ENCODE measurements at places on chromosomes 1 and 21.

- no peak for DNase-seq
Observed at GRCh38 chr1:87702455-87702854, 373.8 kb downstream of the LMO4 start.

DNA sequence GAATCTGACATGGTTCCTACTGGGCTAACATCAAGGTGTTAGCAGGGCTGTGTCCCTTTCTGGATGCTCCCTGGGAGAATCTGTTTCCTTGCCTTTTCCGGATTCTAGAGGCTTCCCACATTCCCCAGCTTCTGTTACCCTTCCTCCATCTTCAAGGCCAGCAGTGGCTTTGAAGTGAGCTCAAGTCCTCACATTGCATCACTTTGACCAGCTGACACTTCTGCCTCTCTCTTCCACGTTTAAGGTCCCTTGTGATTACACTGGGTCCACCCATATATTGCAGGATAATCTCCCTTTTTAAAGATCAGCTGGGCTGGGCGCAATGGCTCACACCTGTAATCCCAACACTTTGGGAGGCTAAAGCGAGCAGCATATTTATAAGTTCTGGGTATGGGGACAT lies 33.1 kb downstream of the CNST start:
- DNase-seq, result no peak

- no peak for DNase-seq
Observed at GRCh38 chr1:228029281-228029680, 22.5 kb downstream of the WNT3A start.

- DNase-seq, result no peak
Observed at GRCh38 chr1:99851850-99852454, 1.8 kb downstream of the AGL start.

DNA sequence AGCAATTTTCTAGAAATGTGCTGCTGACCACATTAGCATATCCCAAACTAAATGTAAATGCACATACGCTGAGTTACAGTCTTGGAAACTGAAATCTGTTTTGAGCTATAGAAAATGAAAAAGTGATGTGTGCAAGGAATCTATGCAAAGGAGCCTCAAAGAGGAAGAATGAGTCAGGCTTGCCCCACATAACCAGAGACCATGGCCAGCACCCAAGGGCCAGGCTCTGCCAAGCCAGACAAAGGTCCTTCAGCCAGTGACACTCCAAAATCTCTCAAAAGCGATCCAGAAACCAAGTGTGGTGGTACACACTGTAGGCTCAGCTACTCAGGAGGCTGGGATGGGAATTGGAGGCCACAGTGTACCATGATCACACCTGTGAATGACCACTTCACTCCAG lies 195.2 kb downstream of the TOMM20 start:
- no peak for DNase-seq

DNA sequence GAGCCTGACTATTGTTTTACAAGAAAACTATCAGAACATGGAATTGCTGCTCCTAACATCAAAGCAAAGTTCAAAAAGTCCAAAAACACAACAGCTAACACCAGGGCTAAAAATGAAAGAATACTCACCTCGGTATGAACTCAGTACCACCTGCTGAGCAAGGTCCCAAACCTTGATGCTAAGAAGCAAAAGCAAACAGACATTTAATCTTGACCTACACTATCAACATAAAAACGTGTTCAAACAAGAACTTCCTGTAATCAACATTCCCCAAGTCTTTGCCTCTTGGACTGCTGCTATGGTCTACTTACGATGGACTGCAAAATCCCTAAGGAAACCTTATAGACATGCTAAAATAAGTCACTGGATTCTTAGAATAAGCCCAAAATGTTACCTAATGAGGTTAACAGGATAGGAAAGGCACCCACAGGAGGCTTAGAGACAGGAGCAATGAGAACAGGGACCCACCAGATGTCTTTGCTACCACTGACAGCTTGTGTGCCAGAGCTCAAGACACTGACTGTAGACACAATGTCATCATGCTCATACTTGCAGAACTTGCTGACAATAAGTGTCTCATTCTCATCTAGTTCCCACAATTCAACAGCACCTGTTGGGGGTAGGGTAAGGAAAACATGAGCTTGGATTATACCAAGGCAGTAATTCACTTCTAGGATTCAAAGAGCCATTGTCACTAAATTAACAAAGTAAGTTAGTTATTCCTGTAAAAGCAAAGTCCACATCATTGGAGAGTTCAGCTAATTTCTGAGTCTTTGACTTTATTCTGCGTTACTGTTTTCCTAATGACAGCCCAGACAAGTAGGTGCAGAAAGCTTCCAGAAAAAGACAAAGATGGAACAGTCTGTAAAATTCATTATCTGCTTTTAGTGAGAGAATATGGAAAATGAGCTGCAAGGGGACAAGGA lies 1.8 kb downstream of the WDR77 start:
- DNase-seq, result no peak

DNA sequence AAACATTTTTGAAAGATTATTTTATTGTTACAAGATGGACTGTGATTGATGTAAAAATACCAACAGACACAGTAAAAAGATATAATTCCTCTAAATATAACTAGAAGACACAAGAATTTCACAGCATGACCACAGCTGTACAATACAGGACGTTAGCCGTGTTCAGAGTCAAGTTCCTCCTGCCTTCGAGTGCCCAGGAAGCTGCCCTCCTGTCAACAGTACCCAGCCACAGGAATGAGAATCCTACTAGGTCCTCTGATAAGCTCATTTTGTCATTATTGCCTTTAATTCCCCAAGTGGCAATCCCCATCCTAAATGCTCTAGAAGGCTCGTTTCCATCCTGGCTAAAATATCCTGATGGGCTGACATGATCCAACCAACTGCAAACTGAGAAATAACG lies 16.4 kb upstream of the CAPN2 start:
- DNase-seq, result no peak

DNA sequence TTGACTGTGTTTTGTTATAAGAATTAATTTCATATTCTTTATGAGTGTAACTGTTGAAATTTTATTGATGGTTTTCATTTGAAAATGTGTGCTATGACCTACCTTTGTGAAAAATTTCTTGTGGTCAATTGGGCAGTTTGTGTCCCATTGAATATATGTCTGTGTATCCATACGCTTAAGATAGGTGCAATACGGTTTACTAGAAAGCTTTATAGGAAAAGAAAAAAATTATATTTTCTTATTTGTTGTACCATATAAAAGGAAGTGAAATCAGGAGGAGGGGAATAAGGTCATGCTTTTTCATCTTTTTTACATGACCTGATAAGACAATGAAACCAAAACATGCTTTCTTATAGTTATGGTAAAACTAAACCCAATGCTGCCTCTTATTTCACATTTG lies 807.7 kb downstream of the USP25 start:
- no peak for DNase-seq

DNA sequence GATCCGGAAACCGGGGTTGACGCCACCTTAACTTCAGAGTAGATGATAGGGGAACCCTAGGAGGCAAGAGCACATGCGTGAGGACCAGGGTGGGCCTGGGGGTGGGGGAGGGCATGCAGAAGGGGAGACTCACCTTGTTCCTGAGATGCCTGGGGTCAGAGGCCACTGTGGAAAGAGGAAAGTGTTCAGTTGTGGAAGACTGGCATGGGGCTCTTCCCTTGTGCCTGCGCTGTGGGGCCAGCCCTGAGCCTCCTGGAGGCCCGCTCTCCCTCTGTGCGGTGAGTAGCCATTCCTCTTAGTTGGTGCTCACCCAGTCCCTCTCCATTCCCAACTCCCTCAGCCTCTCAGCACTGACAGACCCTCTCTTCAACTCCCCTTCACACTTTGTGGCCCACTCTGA lies 36.6 kb downstream of the FCRL5 start:
- no peak for DNase-seq

- no peak for DNase-seq
Observed at GRCh38 chr1:86542631-86543030, 4.2 kb upstream of the CLCA4 start.

GRCh38 chr1:229689273-229689672 lies 63.2 kb downstream of the URB2 start:
- no peak for DNase-seq

GRCh38 chr1:65330822-65331221 lies 21.5 kb downstream of the DNAJC6 start:
- DNase-seq, result no peak

- DNase-seq, result no peak
Observed at GRCh38 chr1:41656068-41656467, 171.6 kb upstream of the EDN2 start.

DNA sequence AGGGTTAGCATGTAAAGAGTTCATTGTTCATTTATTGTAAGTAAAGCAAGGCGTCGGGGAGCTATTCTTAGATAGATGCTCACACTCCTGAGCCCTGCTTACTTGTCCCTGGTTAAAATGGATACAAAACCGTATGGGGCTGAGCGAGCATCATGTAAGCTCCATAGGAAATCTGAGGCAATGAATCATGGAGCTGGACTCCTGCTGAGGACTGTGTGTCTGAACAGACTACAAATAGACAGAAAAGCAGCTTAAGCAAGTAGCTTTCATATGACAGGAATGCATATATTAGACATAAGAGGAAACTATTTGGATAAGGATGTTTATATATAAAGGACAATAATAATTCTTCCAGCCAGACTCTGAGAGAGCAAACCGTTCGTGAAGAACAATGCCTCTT lies 604.9 kb upstream of the PTBP2 start:
- DNase-seq, result no peak

DNA sequence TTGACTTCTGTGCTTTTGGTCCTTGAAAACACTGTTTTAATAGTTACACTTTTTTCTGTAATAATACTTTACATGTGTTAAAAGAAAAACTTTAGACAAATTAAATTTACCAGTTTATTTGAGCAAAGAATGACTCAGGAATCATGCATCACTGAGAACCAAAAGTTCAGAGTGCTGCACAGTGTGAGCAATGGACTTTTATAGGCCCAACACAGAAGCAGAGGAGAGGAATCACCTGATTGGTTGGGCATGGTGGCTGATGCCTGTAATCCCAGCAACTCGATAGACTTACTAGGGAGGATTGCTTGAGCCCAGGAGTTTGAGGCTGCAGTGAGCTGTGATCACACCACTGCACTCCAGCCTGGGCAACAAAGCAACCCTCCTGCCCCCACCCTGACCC lies 29.3 kb downstream of the ZNF648 start:
- DNase-seq, result no peak

DNA sequence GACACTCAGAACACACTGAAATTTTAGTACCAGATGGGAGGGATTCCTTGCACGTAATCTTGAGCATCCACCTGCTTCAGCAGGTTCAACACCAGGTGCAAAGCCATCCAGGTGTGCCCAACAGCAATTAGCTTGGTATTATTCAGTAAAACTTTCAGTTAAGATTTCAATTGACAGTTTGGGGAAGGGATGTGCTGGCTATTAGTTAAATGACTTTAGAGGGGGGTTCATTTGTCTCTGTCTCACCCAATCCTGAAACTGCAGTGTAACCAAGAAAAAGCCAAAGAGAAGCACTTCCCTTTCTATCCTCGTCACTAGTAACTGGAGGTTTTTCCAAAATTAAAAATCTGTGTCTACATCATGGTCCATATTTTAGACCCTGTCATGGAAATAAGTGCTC lies 90.9 kb downstream of the PIK3R3 start:
- no peak for DNase-seq

GRCh38 chr1:11062965-11063401 lies 3.2 kb upstream of the SRM start:
- no peak for DNase-seq

- no peak for DNase-seq
Observed at GRCh38 chr1:183886853-183887252, 81.9 kb downstream of the RGL1 start.

GRCh38 chr1:208000504-208000903 lies 89.6 kb upstream of the CD34 start:
- no peak for DNase-seq

- no peak for DNase-seq
Observed at GRCh38 chr1:232600424-232601258, 29.3 kb downstream of the SIPA1L2 start.

GRCh38 chr1:27833470-27833869 lies 2.9 kb downstream of the PPP1R8 start:
- no peak for DNase-seq

DNA sequence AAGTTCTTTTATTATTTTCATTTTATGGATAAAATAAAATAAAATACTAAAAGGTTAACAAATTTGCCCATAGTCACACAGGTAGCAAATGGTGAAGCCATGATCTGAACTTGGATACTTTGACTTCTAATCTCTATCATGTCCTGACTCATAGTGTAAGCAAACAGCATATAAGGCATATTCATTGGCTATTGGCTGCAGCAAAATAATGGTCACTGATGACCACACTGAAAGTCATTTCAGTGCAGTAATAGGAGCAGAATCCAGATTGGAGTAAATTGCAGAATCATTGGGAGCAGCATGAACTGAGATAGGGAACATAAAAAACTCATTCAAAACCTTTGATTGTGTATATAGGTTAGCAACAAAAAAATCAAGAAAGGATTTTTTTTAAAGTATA lies 262.9 kb downstream of the PLA2G4A start:
- no peak for DNase-seq

GRCh38 chr1:27342778-27343638 lies 1.2 kb downstream of the SYTL1 start:
- no peak for DNase-seq
